K562 (cell line): ENCODE measurements at places on chromosomes 12 and 14.

DNA sequence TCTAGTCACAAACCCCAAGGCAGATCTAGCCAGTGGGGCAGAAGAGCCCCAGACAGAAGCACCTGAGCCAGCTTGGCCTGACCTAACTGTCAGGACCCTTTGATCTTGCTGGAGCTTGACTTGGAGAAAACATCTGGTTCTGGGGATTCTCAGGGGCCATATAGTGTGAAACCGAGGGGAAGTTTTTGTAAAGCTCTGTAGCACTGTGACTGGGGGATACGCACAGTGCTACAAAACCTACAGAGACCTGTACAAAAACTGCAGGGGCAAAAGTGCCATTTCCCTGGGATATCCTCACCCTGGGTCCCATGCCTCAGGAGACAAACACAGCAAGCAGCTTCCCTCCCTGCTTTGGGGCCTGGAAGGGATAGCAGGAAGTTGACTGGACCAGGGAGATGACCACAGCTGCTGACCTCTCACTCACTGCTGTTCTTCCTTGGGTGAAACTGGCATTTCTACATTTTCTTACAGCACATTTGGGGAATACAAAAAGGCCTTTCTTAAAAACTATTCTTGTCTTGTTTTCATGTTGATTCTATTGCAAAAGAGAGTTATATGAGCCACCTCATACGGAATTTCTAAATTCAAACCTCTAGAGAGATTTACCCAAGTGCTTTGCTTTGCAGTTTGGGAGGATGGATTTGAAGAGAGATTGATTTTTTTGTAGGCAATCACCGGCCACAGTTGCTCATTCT lies 140.0 kb downstream of the DAD1 start:
- no peak for DNase-seq

- DNase-seq: no peak
Measured at GRCh38 chr12:66359300-66359699, 57.0 kb downstream of the HELB start.

DNA sequence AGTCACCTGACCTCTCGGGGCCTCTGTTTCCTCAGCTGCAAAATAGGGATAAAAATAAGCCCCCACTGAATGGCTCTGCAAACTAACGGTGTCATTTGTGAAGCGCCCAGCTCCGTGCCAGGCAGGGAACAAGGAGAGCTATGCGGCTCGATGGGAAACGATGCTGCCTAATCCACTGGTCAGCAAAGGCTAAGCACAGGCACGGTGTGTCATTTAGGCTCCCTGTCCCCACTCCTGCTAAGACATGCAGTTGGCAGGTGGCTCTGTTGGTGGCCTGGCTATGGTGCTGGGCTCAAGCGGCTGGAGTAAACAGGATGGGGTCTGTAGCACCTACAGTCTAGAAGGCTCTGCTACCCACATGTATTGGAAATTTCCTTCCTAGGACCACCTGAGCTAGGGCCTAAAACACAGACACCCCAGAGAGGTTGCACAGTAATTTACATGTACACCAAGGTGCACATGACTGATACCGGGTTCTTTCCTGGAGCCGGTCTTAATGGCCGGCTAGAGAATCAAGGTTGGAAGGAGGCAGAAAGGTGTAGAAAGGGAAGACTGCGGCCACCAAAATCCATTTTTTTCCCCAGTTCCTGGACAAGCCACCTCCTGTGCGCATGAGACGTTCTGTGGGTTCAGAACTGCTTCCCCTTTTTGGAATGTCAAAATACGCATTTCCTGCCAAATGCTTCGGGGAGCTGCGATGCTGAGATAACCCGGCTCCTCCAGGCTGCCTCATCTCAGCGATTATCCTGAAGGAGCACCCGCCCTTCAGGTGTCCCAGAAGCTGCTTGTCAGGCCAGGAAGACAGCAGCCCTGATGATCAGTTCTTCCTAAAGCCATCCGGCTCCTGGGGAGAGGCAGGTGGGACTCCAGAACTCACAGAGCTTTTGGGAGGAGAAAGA lies 1.0 kb downstream of the CACNA2D4 start:
- peak; percentile 72 for DNase-seq

GRCh38 chr12:76085520-76085868 lies 1.0 kb upstream of the NAP1L1 start:
- DNase-seq: no peak

- DNase-seq: peak; percentile 66
Measured at GRCh38 chr12:71671816-71672215, 7.7 kb downstream of the THAP2 start.

GRCh38 chr12:56071648-56072047 lies 8.3 kb upstream of the ERBB3 start:
- DNase-seq: no peak

GRCh38 chr12:58814036-58814435 lies 106.3 kb downstream of the LRIG3 start:
- no peak for DNase-seq

DNA sequence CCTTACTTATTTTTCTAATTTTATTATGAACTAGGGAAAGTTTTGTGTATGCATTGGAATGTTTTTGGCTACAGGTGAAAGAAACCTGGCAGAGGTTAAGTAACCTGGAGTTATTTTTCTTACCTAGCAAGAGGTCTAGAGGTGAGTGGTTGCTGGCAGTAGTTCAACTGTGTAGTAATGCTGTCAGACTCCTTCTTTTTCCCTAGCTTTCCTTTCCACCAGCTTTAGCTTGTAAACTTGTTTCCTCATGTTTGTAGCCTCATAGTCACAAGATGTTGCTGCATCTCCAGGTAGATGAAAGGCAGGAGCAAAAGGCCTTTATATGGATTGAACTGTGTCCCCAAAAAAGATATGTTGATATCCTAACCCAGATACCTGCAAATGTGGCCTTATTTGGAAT lies 105.1 kb upstream of the AMIGO2 start:
- no peak for DNase-seq
